Caudate nucleus (tissue), 63 donors: ENCODE measurements at places on chromosomes 4 and X.

DNA sequence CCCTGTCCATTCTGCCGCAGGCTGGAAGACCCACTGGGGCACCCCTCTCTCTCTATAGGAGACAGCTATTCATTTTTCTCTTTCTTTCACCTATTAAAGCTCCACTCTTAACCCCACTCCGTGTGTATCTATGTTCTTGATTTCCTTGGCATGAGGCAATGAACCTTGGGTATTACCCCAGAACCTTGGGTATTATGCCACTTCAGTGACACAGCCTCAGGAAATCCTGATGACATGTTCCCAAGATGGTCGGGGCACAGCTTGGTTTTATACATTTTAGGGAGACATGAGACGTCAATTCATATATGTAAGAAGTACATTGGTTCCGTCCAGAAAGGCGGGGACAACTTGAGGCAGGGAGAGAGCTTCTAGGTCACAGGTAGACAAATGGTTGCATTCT is 13.4 kb downstream of the HTT-AS start:
- DNase-seq = no peak

GRCh38 chrX:40237731-40238178 is 140.0 kb upstream of the BCOR start:
- DNase-seq = no peak

- DNase-seq = no peak
These were observed 58.4 kb downstream of the SYNPO2 start for GRCh38 chr4:118947095-118947494.

GRCh38 chr4:186149872-186150271 is 41.5 kb upstream of the CYP4V2 start:
- peak; percentile 39 for DNase-seq

GRCh38 chrX:154113729-154114128 is 16.2 kb upstream of the MECP2 start:
- DNase-seq = no peak

- DNase-seq = no peak
These were observed 72.9 kb upstream of the ENOX2 start for GRCh38 chrX:130975947-130976346.
